ENCODE measurements at places on chromosomes 7 and 10.
A peak's percentile ranks its signal among the peaks of the same experiment; 100 is the strongest.

GRCh38 chr7:66627151-66627681, 1.5 kb upstream of the KCTD7 start:
- DNase-seq = no peak

DNA sequence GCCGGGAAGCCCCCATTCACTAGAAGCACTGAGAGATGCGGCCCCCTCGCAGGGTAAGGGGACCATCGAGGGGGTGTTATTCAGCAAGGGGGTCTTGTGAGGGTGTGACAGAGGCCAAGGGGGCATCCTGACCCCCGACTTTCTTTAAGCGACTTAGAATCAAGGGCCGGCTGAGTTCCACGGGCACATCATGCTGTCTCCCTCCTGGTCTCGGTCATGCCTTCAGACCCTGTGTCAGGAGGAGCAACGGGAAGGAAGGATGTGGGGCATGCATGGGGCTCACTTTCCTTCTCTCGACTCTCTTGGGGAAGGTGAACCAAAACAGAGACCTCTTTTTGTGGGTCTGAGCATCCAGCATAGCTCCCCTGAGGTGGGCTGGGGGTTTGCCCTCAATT, 2.5 kb downstream of the ACSL5 start:
- DNase-seq = no peak

DNA sequence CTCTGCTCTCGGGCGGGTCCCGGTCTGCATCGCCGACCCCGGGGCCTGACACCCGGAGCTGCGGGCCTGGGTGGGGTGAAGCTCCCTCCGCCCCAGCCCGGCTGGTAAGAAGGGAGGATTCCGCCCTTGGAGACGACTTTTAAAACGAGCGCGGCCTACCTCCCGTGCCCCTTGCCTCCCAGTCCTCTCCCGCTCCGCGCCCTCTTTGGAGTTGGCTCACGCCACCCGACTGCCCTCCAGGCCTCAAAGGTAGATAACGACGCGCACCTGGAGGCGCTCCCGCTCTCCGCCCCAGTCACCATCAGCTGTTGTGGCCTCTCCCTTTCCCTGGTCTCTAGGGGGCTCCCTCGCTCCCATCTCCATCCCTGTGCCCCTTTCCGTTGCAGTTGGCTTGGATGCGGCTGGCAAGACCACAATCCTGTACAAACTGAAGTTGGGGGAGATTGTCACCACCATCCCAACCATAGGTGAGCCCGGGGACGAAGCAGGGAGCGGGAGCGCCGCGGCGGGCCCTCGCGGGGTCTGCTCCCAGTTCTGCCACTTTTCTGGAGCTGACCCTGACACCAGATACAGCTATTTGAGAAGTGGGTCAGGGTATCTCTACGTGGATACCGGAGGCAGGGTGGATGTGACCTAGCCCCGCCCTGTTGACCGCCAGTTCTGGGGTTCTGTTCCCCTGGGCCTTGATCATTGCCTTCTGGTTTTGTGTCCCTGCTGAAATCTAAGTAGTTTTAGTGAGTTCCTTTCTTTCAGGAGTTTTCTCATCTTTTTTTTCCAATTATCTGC, 679 bp downstream of the ARF5 start:
- DNase-seq = no peak

GRCh38 chr10:104922810-104923209, 281.7 kb downstream of the SORCS3 start:
- no peak for DNase-seq

DNA sequence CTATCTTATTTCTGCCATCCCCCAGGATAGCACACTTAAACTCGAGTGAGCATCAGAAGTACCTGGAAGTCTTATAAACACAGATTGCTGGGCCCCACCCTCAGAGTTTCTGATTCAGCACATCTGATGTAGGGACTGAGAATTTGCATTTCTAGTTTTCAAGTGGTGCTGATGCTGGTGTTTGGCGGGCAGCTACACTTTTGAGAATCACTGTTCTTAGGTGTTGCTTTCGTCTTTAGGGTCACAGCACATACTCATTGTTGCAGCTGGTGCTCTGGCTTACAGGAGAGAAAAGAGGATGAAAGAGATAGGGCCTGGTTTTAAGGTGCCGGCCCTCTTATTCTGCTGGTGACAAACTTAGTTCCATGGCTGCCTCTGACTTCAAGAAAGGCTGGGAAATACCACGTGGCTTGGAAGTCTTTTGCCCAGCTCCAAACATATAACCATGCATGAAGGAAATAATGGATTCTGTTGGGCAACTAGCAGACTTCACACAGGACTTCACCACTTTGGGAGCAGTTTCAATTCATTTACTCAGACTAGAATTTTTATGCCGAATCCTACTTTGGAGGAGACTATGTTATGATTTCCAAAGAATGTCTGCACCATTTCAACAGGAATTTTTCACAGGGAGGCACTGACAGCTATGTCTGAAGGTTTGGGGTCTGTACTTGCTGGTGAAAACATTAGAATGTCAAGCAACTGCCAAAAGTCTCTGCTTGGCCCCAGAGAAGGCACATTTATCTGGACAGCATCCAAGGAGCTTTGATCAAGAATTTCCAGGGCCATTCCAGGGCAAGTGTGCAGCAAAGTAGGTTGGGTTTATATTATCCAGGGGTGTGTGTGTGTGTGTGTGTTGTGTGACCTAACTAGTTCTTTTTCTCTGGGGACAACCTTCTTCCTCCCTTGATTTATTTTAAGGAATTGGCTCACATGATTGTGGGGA, 6.9 kb upstream of the MINDY4 start:
- DNase-seq = no peak

GRCh38 chr10:125158601-125159485, 1.5 kb downstream of the CTBP2 start:
- peak; percentile 42 for DNase-seq

DNA sequence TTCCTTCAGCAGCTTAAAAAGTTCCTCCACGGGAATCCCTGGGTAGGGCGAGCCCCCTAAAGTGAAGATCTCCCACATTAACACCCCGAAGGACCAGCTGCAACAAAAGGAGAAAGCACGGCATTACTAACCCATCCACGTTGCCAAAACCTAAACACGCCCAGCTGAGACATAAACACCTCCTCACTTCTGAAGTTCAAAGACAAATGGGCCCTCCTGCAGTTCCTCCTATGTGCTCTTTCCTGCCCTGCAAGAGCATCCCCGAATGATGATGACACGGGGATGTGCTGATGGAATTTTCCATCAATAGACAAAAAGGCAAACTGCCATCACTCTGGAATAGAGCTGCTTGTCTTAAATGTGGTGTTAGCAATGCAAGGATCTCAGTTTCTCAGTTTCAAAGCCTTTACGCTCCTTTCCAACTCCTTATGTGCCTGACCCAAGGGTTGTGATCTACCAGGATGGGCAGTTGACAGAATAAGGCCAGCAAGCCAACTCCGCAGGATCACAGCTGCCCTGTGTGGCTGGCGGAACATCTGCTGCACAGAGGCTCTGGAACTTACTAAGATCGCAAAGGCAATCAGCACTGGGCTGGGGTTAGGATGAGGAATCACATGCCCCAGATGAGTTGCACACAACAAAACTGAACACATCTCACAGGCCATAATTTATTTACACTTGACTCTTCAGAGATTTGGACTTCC, 112.7 kb downstream of the FGFR2 start:
- no peak for DNase-seq

- no peak for DNase-seq
Observed at GRCh38 chr10:92886334-92886961, 38.1 kb downstream of the EXOC6 start.

GRCh38 chr7:3193379-3194120, 107.5 kb upstream of the SDK1 start:
- no peak for DNase-seq

- no peak for DNase-seq
Observed at GRCh38 chr7:128443831-128444600, 11.7 kb upstream of the HILPDA start.

GRCh38 chr10:43940898-43941837, 292.5 kb upstream of the ZNF32 start:
- DNase-seq = no peak

DNA sequence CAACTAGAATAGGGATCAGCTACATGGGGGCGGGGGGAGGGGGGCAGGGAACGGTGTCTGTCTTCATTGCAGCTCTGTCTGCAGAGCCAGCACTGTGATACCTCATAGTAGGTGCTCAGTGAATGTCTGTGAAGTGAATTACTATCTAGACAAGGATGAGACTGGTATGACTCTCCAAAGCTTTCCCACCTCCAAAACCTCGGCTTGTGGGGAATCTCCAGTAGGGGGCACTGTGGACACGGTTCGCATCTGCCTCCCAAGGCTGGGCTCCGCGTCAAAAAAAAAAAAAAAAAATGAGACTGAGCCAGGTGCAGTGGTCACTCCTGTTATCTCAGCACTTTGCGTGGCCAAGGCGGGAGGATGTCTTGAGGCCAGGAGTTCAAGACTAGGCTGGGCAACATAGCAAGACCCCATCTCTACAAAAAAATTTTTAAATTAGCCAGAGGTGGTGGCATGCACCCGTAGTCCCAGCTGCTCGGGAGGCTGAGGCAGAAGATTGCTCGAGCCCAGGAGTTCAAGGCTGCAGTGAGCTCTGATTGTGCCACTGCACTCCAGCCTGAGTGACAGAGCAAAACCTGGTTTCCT, 9.6 kb downstream of the TRIM56 start:
- no peak for DNase-seq

DNA sequence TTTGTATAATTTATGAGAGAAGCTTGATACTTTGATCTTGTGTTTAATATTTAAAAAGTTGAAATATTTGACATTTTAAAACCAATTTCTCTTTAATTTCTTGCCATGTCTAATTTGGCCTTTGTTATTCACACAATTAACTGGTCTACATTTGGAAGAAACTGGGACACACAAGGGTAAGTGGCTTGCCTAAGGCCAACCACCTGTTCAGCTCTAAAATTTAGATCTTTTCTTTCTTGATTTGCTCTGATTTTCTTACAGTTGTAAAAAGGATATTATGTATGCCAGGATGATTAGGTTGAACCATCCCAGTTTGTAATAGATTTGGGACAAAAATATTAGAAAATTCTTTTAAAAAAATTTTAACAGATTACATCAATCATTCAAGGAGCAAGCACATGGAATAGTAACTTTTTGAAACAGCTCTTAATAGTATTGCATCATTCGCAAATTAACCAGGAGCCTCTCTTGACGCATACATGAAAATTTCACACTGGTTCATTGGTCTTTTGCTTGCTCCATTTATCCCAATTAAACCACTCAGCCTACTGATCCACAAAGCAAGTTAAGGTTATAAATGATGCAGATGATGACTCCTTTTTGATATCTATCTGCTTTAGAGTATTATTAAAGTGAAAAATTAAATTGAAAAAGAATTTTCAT, 222.4 kb upstream of the SLC26A5 start:
- no peak for DNase-seq

- no peak for DNase-seq
Observed at GRCh38 chr7:104961821-104962220, 52.2 kb upstream of the KMT2E start.

DNA sequence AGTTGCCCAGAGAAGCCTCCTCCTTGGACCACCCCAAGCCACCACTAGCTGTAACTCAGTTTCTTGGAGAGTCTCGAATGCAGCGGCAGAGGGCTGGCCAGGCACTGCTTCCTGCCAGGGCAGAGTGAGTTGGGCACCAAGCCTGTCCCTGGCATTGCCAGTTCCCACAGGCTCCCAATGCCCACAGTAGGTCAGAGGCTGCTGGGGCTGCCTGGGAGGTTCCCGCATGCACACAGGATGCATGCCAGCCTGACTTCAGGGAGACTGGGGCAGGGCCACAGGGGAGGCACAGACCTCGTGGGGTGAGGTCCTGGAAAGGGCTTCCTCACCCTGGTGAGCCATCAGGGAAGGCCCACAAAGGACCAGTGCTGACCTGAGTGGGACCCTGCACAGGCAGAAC, 152.8 kb downstream of the ZNF248 start:
- DNase-seq = no peak

GRCh38 chr10:121324678-121325213, 273.5 kb downstream of the FGFR2 start:
- no peak for DNase-seq

DNA sequence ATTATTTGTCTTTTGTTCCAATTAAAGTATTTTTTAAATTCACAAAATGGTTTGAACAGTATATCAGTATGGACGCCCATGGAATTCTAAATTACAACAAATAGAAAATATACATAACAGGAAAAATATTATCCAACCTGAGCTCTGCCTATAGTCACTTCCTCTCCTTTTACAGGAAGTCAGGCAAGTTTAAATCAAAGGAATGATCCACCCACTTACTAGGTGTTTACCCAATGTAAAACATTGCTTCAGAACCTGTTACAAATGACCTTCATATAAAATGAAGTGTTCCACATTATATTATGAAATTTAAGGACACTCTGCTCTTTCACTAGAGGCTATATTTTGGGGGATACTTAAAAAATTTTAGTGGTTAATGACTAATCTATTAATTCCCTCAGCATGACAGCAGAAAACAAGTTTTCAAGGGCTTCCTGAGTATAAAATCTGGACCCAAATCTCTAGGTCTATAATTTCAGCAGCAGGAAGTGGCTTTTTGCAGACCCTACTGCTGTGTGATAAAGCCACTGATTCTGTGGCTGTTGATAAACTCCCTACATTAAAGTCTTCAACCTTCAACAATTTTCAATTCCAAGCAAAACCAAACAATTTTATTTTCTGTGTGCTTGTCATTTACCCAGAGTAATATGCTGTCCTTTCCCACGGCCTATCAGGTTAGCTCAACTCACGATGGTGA, 722.6 kb downstream of the GATA3 start:
- no peak for DNase-seq

GRCh38 chr7:84216472-84216871, 21.9 kb upstream of the SEMA3A start:
- DNase-seq = no peak

DNA sequence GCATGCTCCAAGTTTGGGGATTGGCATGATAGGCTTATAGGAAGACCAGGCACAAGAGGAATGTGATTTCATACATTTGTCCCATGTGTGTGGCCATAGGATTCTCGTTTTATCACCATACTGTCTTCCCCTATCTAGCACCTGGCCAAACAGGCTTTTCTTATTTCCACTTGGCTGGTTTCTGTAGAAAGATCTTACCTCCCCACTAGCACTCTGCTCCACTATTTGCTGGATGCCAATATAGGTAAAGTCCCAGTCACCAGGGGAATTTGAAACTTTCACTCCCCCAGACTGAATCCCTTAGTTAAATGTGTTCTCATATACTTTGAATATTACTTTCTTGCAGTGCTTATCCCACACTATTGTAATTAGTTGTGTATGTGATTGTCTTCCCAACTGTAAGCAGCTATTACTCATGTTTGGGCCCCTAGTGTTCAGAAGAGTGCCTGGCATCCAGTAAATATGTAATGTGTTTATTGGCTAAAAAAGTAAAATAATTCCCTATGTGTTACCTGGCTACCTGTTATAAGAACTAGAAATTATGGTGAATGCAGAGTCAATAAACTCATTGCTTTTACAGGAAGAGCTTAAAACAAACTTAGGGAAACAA, 109.0 kb downstream of the LRMDA start:
- DNase-seq = no peak

- no peak for DNase-seq
Observed at GRCh38 chr10:74171625-74172024, 20.6 kb downstream of the ADK start.

GRCh38 chr7:36617408-36617807, 106.9 kb downstream of the AOAH start:
- DNase-seq = no peak

All from activated naive CD8-positive, alpha-beta T cell treated with anti-CD3 and anti-CD28 coated beads, Interleukin-2, amount 10 ng/mL, durations not matched to agents 7 days and 5 days (primary cell).